ENCODE measurements at places on chromosomes 3 and 15.

DNA sequence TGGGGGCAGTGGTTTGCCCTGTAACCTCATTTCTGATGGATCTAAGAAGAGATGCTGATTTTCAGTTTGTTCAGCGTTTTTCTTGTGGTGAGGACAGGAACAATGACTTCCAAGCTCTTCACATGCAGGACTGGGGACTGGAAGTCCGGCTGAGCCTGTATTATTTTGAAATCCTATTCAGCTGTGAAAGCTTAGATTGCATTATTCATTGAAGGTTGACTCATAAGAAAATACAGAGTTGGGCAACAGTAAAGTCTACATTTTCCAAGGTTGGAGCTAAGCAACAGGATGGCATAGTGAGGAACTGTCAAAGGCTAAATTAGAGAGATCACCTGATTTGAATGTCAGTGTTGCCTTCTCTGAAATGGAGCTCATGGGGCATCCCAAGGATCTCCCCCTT, 230.9 kb upstream of the FEZF2 start:
- DNase-seq: peak; percentile 34

GRCh38 chr15:80645494-80646065, 49.5 kb upstream of the ABHD17C start:
- DNase-seq: peak; percentile 68

DNA sequence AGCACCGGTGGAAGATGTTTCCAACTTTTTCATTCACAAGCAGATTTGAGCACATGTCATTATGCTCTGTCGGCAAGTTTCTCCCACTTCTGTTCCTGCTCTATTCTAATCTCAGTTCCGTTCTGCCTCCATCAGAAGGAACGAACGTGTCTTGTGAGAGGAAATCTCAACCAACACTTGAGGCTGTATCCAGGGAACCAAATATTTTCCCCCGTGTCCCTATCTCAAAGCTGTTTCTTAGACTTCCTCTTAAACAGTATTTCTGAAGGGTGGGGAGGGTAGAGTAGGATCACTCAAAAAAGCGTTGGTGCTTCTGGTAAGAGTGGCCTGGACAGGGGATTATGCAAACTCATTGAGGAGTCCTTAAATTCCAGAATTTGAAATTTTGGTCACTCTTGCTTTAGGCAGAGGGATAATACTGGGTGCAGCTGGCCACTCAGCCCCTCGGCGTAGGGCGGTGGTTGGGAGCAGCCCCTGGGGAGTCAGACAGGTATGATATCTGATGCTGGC, 54.9 kb downstream of the FRMD4B start:
- no peak for DNase-seq

DNA sequence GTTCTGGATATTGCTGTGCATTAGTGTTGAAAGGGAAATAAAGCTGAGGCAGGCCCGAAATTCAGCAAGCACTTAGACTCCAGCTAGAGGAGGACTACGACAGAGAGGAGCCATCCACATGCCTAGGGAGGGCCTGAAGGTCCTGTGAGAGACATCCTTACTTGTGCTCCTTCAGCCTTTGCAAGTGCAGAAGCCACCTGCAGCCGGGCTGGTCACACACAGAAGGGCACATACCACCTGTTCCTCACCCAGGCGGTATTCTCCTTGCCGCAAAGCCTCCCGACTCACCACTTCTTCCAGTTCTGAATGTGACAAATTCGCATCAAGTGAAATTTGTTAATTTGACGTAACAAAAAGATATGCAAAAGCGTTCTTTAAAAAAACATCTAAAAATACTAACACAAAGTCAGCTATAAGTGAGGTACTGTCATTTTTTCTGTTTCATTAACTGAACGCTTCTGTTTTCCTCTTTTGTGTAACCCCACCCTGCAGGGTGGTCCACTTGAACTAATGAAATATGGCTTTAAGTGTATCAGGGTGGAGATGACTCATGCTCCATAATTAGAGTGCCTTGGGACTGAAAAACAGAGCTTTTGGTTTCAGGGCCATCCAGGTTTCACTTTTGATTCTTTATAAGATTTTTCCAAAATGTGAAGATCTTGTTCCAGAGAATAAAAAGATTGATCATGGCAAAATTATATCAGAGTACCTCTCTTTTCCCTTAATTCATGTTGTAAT, 467.9 kb upstream of the ATP11B start:
- peak; percentile 82 for DNase-seq

GRCh38 chr3:51942603-51943450, 664 bp downstream of the PARP3 start:
- DNase-seq: peak; percentile 79

GRCh38 chr3:51982352-51982837, 940 bp upstream of the ACY1 start:
- peak; percentile 84 for DNase-seq
